Non-pigmented ciliary epithelial cell (primary cell): ENCODE measurements at places on chromosomes 12 and 14.

DNA sequence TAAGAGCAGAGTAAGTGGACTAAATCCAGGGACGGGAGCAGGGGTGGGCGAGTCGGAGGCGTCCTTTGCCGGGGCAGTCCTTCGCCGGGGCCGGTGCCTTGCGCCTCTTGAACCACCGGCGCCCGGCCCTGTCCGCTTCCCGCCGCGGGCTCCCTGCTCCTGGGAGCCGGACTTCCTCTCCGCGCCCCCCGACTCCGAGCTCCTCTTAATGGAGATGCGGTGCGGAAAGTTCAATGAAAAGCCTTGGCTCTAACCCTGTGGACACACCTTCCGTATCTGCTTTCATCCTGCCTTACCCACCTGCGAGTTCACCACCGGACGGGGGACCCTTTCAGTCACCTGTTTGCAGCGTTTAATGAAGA is 412 bp downstream of the FGFR1OP2 start:
- DNase-seq = no peak

DNA sequence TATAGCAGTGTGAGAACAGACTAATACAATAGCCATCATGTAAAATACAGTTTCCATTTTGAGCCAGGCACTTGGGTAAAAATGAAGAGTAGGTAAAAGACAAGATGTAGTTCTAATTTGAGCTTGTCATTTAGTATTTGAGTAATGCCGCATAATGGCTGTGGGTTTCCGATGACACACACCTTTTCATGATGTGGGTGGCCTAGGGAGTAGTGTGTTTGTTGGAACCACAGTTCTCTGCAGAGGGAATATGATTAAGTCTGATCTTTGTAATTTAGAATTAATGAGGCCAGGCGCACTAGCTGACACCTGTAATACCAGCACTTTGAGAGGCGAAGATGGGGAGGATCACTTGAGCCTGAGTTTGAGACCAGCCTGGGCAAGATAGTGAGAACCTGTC is 61.8 kb downstream of the RCOR1 start:
- DNase-seq = no peak

GRCh38 chr12:54249489-54249888 is 30.4 kb downstream of the CBX5 start:
- DNase-seq = no peak

GRCh38 chr14:78566859-78567172 is 396.6 kb downstream of the NRXN3 start:
- DNase-seq = no peak

- no peak for DNase-seq
These were observed 29.2 kb downstream of the TRAF3 start for GRCh38 chr14:102806447-102806846.
